ENCODE measurements at places on chromosomes 6 and 20. TPM values are rescaled to one million over a fixed set of nuclear protein-coding genes. Genes with fewer than 3 reads are reported as not detected.

The MATN4 gene
- 0.35 TPM for total RNA-seq

The GPLD1 gene
- total RNA-seq, result 7.9 TPM

The CYP39A1 gene
- total RNA-seq, result 1.1 TPM

The TOX2 gene
- total RNA-seq, result 2.4 TPM

The NMBR gene
- total RNA-seq, result not detected

The ARMH2 gene
- not detected for total RNA-seq

The UBD gene
- total RNA-seq, result not detected

The CTSZ gene
- total RNA-seq, result 53.2 TPM

The BPIFB1 gene
- 0.26 TPM for total RNA-seq

The RREB1 gene
- 64.3 TPM for total RNA-seq

The CALHM5 gene
- total RNA-seq, result 0.14 TPM

The GTSF1L gene
- total RNA-seq, result not detected

The MAFB gene
- total RNA-seq, result 1.2 TPM

The LAMA2 gene
- total RNA-seq, result 2.9 TPM

The TRIM40 gene
- not detected for total RNA-seq

The BFSP1 gene
- total RNA-seq, result 12.0 TPM

The TBXT gene
- 2.3 TPM for total RNA-seq

The TDRD6 gene
- 0.09 TPM for total RNA-seq

The SLC22A3 gene
- 3.1 TPM for total RNA-seq

The RAET1L gene
- total RNA-seq, result not detected

The ID4 gene
- 38.5 TPM for total RNA-seq

The SRSF12 gene
- 9.2 TPM for total RNA-seq

The PACSIN1 gene
- total RNA-seq, result 7.3 TPM

The OLIG3 gene
- not detected for total RNA-seq

The SIRPD gene
- total RNA-seq, result not detected

The PRPF6 gene
- 73.9 TPM for total RNA-seq

The SNAI1 gene
- 13.5 TPM for total RNA-seq

The RNF217 gene
- 29.2 TPM for total RNA-seq

The ANKEF1 gene
- total RNA-seq, result 13.1 TPM

The FAM209B gene
- not detected for total RNA-seq

The LY6G6D gene
- total RNA-seq, result not detected

The SPEF1 gene
- 0.44 TPM for total RNA-seq
